GM23248 (cell line): ENCODE measurements at places on chromosomes 3 and 15. TPM values are rescaled to one million over a fixed set of nuclear protein-coding genes. Genes with fewer than 3 reads are reported as not detected.

ELL3 gene
- polyA plus RNA-seq = 1.4 and 1.5 TPM in 2 replicates

CASR gene
- not detected in 2 replicates for polyA plus RNA-seq

TIMP4 gene
- 0.27 TPM in 1 of 2 replicates, not detected in the other for polyA plus RNA-seq

SYNM gene
- 0.15 and 0.18 TPM in 2 replicates for polyA plus RNA-seq

KLHL40 gene
- polyA plus RNA-seq = not detected in 2 replicates

TICRR gene
- 1.2 and 1.3 TPM in 2 replicates for polyA plus RNA-seq

MBD4 gene
- polyA plus RNA-seq = 36.2 and 36.8 TPM in 2 replicates

RTP3 gene
- polyA plus RNA-seq = not detected in 2 replicates

GRM7 gene
- polyA plus RNA-seq = not detected in 2 replicates

CD80 gene
- 0.08 TPM in 1 of 2 replicates, not detected in the other for polyA plus RNA-seq

PPARG gene
- polyA plus RNA-seq = 0.49 and 0.79 TPM in 2 replicates

TMF1 gene
- polyA plus RNA-seq = 36.9 and 41.4 TPM in 2 replicates

GOLGA6L10 gene
- polyA plus RNA-seq = not detected in 2 replicates

DISP2 gene
- polyA plus RNA-seq = 0.13 and 0.51 TPM in 2 replicates

FSD2 gene
- polyA plus RNA-seq = 0.04 and 0.08 TPM in 2 replicates

PCLAF gene
- polyA plus RNA-seq = 43.2 and 44.5 TPM in 2 replicates

FGF12 gene
- not detected in 2 replicates for polyA plus RNA-seq

SPESP1 gene
- polyA plus RNA-seq = 1.1 TPM in 2 replicates

CX3CR1 gene
- polyA plus RNA-seq = not detected in 2 replicates

MYO5C gene
- not detected in 2 replicates for polyA plus RNA-seq

CLRN1 gene
- not detected in 2 replicates for polyA plus RNA-seq

RYR3 gene
- 0.26 and 0.28 TPM in 2 replicates for polyA plus RNA-seq

CHRD gene
- 0.13 and 0.15 TPM in 2 replicates for polyA plus RNA-seq

FBXO40 gene
- not detected in 2 replicates for polyA plus RNA-seq

ADAMTS17 gene
- not detected in 2 replicates for polyA plus RNA-seq

LAMB2 gene
- 539 and 542 TPM in 2 replicates for polyA plus RNA-seq

ZNF774 gene
- 0.66 and 1.6 TPM in 2 replicates for polyA plus RNA-seq

CCRL2 gene
- polyA plus RNA-seq = not detected in 2 replicates

NECTIN3 gene
- polyA plus RNA-seq = 11.1 and 11.7 TPM in 2 replicates

IGSF11 gene
- polyA plus RNA-seq = not detected in 2 replicates

VWA5B2 gene
- polyA plus RNA-seq = not detected in 2 replicates

VILL gene
- polyA plus RNA-seq = 2.8 and 2.9 TPM in 2 replicates

CIAO2A gene
- 93.2 and 93.8 TPM in 2 replicates for polyA plus RNA-seq

LINGO1 gene
- not detected in 2 replicates for polyA plus RNA-seq

IL17RE gene
- polyA plus RNA-seq = 0.24 and 0.27 TPM in 2 replicates
